ENCODE measurements at places on chromosomes 12 and 14.

DNA sequence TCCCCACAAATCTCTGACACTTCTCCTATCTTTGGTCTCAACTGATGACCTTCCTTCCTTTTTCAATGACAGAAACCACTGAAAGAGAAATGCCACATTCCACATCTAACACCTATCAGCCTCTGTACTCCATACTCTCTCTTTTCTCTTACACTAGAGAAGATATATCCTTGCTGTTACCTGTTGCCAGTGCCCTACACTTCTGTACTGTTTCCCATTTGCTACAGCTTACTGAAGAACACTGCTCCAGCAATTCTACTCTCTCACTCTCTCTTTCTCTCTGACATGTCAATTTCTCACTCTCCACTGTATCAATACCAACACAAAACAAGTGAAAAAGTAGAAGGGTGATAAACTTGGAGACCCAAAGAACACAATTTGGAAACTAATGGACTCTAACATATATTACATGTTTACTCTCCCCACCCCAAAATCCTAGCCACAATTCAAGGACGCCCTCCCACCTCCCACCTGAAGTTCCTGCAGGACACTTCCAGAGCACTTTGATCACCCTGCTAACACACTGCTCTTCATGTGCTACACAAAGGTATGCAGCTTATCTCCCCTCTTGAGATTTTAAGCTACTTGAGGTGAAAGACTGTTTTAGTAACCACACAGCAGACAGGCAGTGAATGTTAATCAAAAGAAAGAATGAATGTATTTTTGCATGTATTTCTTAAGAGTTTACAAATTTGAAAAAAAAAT lies 95.0 kb downstream of the MED13L start:
- DNase-seq: no peak

- DNase-seq: no peak
Measured at GRCh38 chr12:64946132-64946829, 121.8 kb downstream of the TBC1D30 start.

- no peak for DNase-seq
Measured at GRCh38 chr14:59507752-59508103, 23.4 kb downstream of the JKAMP start.

GRCh38 chr14:24056800-24057184 lies 5.0 kb downstream of the CARMIL3 start:
- no peak for DNase-seq

DNA sequence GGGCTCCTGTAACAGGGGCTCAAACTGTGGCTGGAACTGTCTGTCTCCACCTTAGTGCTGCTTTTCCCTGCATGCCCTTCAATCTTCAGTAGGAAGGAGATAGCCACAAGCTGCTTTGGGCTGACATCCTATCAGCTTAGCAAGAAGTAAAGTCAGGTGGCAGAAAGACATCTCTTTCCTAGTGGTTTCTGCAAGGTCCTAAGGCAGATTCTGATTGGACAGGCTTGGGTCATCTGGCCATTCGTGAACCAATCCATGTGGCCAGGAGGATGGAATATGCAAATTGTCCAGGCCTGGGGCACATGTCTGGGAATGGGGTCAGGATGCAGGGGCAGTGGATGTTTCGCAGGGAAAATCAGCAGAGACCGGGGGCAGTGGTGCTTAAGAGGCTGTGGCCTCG lies 5.2 kb downstream of the RITA1 start:
- no peak for DNase-seq

DNA sequence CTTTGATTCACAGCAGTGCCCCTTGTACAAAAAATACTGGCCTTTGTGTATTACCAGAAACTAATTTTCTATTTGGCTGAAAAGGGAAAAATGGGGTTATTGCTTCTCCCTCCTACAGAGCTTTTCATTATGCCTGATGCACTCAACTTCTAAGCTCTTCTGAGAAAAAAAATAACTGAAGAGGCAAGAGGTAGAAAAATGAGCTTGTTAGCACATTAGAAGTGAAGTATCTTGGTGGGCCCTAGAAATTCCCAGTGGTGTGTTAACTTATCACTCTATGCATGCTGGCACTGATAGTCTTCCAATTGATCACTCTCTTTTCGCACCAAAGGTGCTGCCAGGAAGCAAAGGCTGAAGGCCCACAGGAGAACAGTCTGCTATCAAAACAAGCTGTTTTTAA lies 17.1 kb downstream of the INSM2 start:
- DNase-seq: no peak

- DNase-seq: no peak
Measured at GRCh38 chr12:39331539-39332261, 111.2 kb downstream of the KIF21A start.

DNA sequence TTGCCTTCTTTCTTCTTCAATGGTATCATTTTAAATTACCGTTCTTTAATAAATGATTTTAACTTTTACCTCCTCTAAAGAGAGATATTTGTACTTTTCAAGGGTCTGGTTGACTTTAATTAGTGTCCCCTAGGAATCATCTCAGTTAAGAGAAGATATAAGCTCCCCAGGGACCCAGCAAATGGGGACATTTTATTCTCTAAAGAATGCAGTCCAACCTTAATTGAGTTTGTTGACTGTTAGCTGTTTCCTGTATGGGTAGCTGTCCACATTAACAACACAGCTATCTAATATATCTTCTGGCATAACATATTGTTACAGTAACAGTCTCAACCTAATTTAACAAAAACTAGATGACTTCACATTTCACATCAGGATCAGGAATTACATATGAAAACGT lies 241.6 kb upstream of the NPAS3 start:
- no peak for DNase-seq

DNA sequence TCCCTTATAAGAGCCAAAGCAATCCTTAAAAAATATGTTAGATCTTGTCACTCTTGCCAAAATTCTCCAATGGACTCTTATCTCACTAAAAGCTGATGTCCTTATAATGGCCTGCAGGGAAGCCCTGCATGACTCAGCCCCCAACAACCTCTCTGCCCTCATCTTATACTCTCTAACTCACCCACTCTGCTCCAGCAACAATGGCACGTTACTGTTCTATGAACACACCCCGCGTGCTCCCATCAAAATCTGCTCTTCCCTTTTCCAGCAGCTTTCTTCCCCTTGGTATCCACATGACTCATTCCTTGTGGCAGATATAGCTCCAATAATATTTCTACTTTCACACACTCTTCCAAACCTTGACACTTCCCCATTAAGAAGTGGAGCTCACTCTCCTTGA lies 108.1 kb downstream of the DENND5B start:
- no peak for DNase-seq

DNA sequence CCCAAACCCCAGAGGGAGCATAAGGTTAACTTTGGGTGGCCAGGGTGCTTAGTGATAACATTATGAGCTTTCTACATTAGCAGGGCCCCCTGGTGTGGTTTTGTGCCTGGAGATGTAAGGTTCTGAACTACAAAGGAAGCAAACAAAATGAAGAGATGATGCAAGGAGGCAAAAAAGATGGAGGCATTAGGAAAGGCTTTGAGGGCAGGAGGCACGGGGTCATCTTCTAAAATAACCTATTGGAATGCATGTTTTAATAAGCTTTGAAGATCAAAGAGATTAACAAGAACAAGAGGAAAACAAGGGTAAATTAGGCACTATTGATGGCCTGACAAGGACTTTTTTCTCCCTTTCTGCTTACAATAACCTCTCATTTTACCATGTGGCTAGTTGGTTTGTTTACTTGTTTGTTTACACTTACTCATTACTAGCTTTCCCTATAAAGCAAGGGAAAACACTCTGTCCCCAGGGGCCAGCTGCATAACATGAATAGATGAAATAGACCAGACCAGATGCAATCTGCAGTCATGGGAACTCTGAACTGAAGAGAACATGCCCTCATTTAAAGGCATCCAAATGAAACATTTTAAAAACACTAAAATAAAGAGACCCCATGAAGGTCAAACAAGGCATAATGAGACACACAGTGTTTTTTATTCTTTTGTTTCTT lies 390.3 kb downstream of the DIO2 start:
- DNase-seq: no peak

Measured in GM04504 (cell line).